ENCODE measurements at places on chromosomes 1 and 21. TPM values are rescaled to one million over a fixed set of nuclear protein-coding genes. Genes with fewer than 3 reads are reported as not detected.
A peak's percentile ranks its signal among the peaks of the same experiment; 100 is the strongest.

Gene OR2T35
- not detected for total RNA-seq

- H3K27me3 ChIP-seq = no peaks in the 10 kb centered on the region
- peaks cover 31% of the 10 kb centered on the region for H3K36me3 ChIP-seq
- H3K4me3 ChIP-seq = peak overlapping the region; percentile 93
- DNase-seq = no peak
- peaks cover 27% of the 10 kb centered on the region for H3K4me1 ChIP-seq
Measured at GRCh38 chr1:62438163-62438562, 1.3 kb downstream of the USP1 start.

DNA sequence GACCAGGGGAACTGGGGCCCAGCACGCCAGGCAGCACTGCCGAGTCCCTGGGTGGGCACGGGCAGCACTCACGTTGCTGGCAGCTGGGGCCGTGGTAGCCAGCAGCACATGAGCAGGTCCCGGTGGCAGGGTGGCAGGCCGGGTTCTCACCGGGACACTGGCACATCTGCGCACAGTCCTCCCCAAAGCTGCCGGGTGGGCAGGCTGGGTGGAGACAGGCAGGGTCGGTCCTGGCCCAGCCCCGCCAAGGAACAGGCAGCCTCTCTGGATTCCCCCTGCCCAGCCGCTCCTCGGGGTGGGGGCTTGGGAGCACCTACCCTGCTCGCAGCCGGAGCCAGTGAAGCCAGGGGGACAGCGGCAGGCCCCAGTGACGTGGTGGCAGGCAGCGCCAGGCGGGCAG, 42.5 kb downstream of the ARHGEF16 start:
- H3K27me3 ChIP-seq = no peaks in the 10 kb centered on the region
- no peak overlapping the region for H3K27ac ChIP-seq
- DNase-seq = no peak
- H3K4me3 ChIP-seq = no peak overlapping the region

DNA sequence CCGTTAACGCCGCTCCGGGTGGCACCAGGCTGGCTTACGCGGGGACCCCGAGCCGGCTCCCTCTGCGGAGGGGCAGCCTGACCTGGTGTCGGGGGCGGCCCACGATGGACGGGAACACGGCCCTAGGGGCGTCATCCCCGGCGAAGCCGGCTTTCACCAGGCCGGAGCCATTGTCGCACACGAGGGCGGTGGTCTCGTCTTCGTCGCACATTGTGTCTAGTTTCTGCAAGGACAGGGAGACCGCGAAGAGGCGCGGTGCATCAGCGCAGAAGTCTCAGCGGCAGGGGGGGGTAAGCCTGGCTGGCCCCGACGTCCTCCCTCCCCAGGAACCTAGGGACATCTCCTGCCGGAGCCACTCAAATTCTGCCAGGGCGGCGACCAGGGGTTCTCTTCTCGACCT, 989 bp downstream of the ACTA1 start:
- no peak for DNase-seq
- peaks cover under 1% of the 10 kb centered on the region for H3K36me3 ChIP-seq
- no peak overlapping the region for H3K27ac ChIP-seq
- no peak overlapping the region for H3K4me3 ChIP-seq
- peaks cover 29% of the 10 kb centered on the region for H3K4me1 ChIP-seq

Gene OR2T3
- total RNA-seq = not detected

DNA sequence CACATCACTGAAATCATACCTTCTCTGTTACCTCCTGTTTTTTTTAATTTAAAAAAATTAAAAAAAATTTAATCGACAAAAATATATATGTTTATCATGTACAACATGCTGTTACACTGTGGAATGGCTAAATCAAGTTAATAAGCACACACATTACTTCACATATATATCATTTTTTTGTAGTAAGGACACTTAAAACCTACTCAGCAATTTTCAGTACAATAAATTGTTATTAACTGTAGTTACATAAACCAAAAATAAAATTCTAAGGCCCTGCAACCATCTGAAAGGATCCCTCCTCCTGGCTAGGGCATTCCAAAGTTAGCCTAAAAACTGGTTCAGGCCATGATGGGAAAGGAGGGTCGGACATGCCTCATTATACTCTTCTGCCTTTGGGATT, 23.6 kb upstream of the COQ8A start:
- no peaks in the 10 kb centered on the region for H3K4me1 ChIP-seq
- H3K4me3 ChIP-seq = no peak overlapping the region
- no peaks in the 10 kb centered on the region for H3K27me3 ChIP-seq
- DNase-seq = no peak

- H3K4me1 ChIP-seq = peaks cover 6% of the 10 kb centered on the region
- H3K36me3 ChIP-seq = no peaks in the 10 kb centered on the region
- H3K27ac ChIP-seq = no peak overlapping the region
- peaks cover 13% of the 10 kb centered on the region for H3K27me3 ChIP-seq
- no peak for DNase-seq
- H3K4me3 ChIP-seq = no peak overlapping the region
Measured at GRCh38 chr1:33382661-33383415, 48.1 kb downstream of the PHC2 start.

GRCh38 chr1:200967693-200968468, 55.6 kb downstream of the KIF21B start:
- no peak overlapping the region for H3K4me3 ChIP-seq
- H3K4me1 ChIP-seq = no peaks in the 10 kb centered on the region
- no peaks in the 10 kb centered on the region for H3K27me3 ChIP-seq
- no peak overlapping the region for H3K27ac ChIP-seq
- DNase-seq = no peak

Gene CDK18
- total RNA-seq = 2.5 TPM

- H3K27me3 ChIP-seq = peaks cover 25% of the 10 kb centered on the region
- no peak overlapping the region for H3K27ac ChIP-seq
- no peaks in the 10 kb centered on the region for H3K36me3 ChIP-seq
- H3K4me1 ChIP-seq = peaks cover 33% of the 10 kb centered on the region
- no peak overlapping the region for H3K4me3 ChIP-seq
Measured at GRCh38 chr1:20323613-20323920, 32.9 kb downstream of the VWA5B1 start.

DNA sequence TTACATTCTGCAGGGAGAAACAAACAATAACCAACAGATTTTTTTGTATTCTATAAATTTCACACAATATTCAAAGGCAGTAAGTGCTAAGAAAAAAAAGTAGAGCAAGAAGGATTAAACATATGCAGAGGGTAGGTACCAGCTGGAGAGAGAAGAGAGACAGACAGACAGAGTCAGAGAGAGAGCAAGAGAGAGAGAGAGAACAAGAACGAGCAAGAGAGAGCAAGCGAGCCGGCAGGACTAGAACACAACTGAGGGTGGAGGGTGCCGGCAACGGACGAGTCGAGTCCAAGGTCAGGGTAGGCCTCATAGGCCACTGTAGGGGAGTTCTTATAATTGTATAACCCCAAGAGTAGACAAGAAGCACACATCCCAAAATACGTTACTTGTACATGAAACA, 97.1 kb downstream of the RERE start:
- H3K27me3 ChIP-seq = no peaks in the 10 kb centered on the region
- no peak overlapping the region for H3K4me3 ChIP-seq
- no peak for DNase-seq
- no peaks in the 10 kb centered on the region for H3K36me3 ChIP-seq

DNA sequence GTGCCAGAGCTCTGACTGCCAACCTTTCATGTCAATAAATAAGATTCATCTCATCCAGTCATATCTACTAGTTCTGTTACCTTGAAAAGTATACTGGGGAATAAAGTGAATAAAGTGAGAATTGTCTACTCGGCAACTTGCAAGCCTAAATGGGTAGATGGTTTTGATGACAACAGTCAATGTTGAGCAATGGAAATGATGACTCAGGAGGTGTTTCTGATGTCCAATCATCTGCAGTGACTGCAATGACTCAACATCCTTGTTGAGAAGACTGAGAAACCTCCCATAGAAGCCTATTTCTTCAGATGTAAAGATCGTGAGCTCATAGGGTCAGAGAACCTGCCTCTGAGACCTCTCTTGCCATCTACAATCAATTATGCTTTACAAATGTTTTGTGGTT, 276.4 kb downstream of the SPATA17 start:
- H3K27ac ChIP-seq = no peak overlapping the region
- H3K36me3 ChIP-seq = no peaks in the 10 kb centered on the region
- H3K4me3 ChIP-seq = no peak overlapping the region
- no peak for DNase-seq
- H3K27me3 ChIP-seq = no peaks in the 10 kb centered on the region

Gene MOV10
- 57.7 TPM for total RNA-seq

DNA sequence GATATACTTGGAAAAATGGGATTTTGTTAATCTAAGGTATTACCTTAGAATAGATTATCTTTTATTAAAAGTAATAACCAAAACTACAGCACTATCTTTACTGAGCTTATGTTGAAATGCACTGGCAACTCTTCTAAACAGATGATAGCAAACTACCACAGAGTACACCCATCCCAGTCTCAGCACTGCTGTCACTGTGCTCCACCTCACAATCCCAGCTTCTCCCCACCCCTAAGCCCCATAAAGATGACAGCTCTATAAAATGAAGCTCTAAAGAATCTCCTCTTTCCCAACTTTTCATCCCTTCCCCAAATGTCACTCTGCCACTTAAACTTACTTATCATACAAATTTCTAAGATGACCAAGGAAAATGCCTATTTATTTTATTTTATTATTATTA, 6.4 kb downstream of the DSTYK start:
- H3K27me3 ChIP-seq = no peaks in the 10 kb centered on the region
- peaks cover 66% of the 10 kb centered on the region for H3K4me1 ChIP-seq
- H3K4me3 ChIP-seq = no peak overlapping the region
- H3K27ac ChIP-seq = no peak overlapping the region
- no peak for DNase-seq

DNA sequence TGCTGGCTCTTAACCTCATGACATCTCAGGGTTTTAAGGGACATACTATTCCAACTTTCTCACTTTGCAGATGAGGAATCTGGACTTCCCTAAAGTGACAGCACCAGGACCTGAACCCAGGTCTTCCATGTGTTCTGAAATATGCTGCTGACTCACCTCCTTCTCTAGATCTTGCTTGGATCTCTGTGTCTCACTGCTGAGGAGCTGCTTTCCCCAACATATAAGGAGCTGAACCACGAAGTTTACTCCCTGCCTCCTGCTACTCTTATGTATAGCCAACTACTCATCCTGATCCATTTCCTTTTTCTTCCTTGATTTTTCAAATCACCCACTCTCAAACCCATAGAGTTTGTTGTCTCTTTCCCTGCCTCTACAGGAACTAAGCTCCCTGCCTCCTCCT, 38.2 kb downstream of the ALG14 start:
- no peak overlapping the region for H3K27ac ChIP-seq
- DNase-seq = no peak
- H3K4me1 ChIP-seq = no peaks in the 10 kb centered on the region
- H3K4me3 ChIP-seq = no peak overlapping the region

DNA sequence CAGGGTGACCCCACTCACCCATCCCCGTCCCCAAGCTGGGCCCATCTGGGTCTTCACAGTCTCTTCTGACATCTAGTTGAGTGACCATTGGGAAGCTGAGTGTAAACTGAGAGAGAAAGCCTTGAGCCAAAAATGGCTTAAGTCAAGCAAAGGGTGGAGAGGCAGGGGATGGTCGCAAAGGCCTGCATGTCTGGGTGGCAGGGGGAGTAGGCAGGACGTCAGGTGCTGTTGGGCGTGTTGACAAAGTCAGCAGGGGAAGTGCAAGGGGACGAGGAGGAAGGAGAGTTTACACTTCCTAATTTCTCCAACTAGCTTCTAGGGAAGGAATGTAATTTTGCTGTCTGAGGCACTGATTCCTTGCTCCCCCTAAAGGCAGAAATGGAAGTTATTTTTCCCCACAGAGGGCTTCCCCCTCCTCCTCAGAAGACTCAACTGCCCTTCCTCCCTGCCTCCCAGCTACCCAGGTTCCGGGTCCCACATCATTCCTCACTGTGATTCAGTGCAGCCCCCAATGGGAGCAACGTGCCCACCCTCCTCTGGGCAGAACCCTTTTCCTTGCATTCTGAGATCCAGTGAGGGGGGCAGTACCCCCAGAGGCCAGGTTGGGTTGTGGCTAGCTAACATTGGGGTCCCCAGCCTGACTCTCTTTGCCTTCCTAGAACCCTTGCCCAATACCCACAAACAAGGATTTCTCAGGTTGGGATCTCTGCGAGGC, 1.2 kb upstream of the ADORA1 start:
- H3K36me3 ChIP-seq = no peaks in the 10 kb centered on the region
- DNase-seq = no peak
- H3K27ac ChIP-seq = no peak overlapping the region
- peaks cover 14% of the 10 kb centered on the region for H3K4me1 ChIP-seq

- peaks cover 65% of the 10 kb centered on the region for H3K36me3 ChIP-seq
- H3K4me1 ChIP-seq = no peaks in the 10 kb centered on the region
- H3K27ac ChIP-seq = no peak overlapping the region
Measured at GRCh38 chr1:15640667-15641066, 23.4 kb downstream of the DDI2 start.

- no peaks in the 10 kb centered on the region for H3K36me3 ChIP-seq
- DNase-seq = no peak
- H3K27ac ChIP-seq = no peak overlapping the region
- peaks cover 2% of the 10 kb centered on the region for H3K27me3 ChIP-seq
- H3K4me1 ChIP-seq = no peaks in the 10 kb centered on the region
- H3K4me3 ChIP-seq = no peak overlapping the region
Measured at GRCh38 chr1:234303231-234303630, 70.0 kb upstream of the COA6 start.

- no peaks in the 10 kb centered on the region for H3K4me1 ChIP-seq
- peaks cover 2% of the 10 kb centered on the region for H3K27me3 ChIP-seq
- DNase-seq = no peak
- H3K36me3 ChIP-seq = no peaks in the 10 kb centered on the region
- no peak overlapping the region for H3K27ac ChIP-seq
- no peak overlapping the region for H3K4me3 ChIP-seq
Measured at GRCh38 chr1:172109359-172109758, 268.1 kb downstream of the DNM3 start.

- DNase-seq = no peak
- H3K27me3 ChIP-seq = no peaks in the 10 kb centered on the region
- H3K4me1 ChIP-seq = no peaks in the 10 kb centered on the region
- H3K36me3 ChIP-seq = no peaks in the 10 kb centered on the region
- no peak within 1 kb of the TSS for H3K4me3 ChIP-seq
Measured at GRCh38 chr1:74235153-74235552, at the start of gene TNNI3K. Gene TNNI3K, plus strand, starts transcription at chr1:74235387. Its CDS starts 65 bp downstream, at chr1:74235452.

- peaks cover 5% of the 10 kb centered on the region for H3K36me3 ChIP-seq
- H3K27me3 ChIP-seq = no peaks in the 10 kb centered on the region
- no peak overlapping the region for H3K4me3 ChIP-seq
Measured at GRCh38 chr1:180800945-180801344, 111.8 kb upstream of the KIAA1614 start.
